Caki2 (cell line): ENCODE measurements at places on chromosomes 7 and 10. TPM values are rescaled to one million over a fixed set of nuclear protein-coding genes. Genes with fewer than 3 reads are reported as not detected.

GRCh38 chr10:10824591-10825148 lies 193.0 kb upstream of the CELF2 start:
- DNase-seq = no peak

GRCh38 chr7:74266191-74266963 lies 12.2 kb upstream of the RFC2 start:
- DNase-seq = no peak

GRCh38 chr7:87216701-87217508 lies 2.6 kb downstream of the TMEM243 start:
- peak; percentile 82 for DNase-seq

DNA sequence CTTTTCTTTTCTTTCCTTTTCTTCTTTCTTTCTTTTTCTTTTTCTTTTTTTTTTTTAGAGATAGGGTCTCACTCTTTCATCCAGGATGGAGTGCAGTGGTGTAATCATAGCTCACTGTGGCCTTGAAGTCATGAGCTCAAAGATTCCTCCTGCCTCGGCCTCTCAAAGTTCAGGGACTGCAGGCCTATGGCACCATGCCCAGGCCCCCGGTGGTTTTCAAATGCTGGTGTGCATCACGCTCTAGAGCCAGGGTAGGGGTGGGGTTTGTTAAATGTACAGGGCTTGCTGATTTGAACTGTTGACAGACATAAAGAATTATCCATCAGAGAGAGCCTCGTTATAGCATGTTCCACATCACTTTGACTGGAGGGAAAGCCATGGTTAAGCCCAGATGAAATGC lies 5.8 kb downstream of the MINDY4 start:
- DNase-seq = no peak

The MOSPD3 gene
- 3.6 and 34.9 TPM in 2 replicates for total RNA-seq

DNA sequence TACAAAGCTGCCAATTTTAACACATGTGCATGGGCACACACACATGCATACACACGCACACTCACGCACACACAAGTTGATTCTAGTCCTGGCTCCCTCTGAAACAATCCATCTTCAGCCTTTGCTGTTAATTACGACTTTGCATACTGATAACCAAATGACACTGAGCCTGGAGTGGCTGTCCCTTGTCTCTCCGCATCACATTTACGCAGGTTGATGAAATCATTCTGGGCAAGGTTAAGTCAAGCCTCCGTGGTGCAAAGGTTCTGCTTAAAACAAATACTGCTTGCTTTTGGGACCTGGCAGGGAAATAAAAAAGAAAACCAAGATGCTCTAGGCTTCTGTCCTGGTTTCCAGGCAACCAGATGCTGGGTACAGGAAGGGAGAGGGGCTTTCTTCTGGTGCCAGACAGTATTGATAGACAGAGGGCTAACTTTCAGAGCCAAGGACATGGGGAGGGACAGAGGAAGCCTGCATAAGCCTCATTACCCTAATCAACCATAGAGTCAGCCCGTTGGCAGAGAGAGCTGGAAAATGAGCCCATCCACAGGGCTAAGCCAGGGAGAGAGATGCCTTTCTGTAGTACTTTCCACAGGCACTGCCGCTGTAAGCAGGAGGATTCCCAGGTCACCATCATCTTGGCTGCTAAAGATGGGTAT lies 233.0 kb downstream of the WDR11 start:
- DNase-seq = no peak

GRCh38 chr10:130054021-130054420 lies 56.6 kb downstream of the C10orf143 start:
- DNase-seq = no peak

GRCh38 chr7:139538881-139539635 lies 15.6 kb downstream of the CLEC2L start:
- DNase-seq = no peak

DNA sequence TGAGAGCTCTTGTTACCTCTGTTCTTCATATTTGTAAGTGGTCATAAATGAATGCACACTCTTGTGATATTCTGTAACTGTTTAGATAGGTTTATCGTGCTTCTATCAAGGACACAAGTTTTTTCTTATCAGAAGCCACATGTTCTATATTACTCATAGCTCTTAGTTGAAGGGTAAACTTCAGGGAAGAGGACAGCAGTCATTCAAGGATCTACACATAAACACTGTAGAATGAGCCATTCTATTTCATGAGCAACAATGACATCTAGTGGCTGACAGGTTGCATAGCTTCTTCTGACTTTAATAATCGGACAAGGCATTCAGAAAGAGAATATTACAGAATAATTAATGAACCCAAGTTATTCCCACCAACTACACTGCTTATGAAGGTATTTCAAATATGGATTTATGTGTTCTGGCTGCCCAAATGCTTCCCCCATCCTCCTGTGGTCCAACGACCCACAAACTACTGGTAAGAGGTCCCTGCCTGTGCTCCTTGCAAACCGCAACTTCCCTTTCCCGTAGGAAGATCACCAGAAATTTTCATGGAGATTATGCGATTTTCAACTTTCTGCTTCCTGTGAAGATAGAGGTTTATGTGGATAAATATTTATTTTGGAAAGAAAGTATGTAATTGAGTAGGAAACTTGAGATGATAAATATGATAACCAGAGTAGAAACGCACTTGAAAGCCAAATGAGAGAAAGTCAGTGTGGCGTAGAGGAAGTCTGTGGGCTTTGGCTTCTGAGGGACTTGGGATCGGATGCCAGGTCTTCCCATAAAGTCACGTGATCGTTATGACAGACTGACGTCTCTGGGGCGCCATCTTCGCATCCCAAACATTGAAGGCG lies 16.8 kb upstream of the ABCB5 start:
- DNase-seq = peak; percentile 58

The GCK gene
- total RNA-seq = not detected in 2 replicates

DNA sequence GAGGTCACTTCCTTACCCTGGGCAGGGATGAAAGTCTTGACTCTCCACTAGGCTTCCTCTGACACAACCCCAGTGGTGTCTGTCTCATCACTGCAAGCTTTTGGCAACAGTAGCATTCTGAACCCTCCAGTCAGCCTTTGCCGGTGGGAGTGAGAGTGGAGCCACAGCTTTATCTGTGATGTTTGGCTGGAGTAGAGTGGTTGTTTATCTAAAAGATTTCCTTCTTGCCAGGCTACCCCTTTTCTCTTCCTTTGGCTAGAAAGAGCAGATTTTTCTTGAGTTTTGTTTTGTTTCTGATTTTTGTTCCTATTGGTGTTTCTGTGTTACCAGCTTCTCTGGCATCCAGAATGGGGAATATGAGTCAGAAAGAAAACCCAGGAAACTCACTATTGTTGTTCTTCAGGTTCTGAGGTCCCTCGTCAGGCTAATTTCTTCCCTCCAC lies 98.9 kb upstream of the KIF5B start:
- no peak for DNase-seq

The LOXL4 gene
- 0.72 and 1.5 TPM in 2 replicates for total RNA-seq

DNA sequence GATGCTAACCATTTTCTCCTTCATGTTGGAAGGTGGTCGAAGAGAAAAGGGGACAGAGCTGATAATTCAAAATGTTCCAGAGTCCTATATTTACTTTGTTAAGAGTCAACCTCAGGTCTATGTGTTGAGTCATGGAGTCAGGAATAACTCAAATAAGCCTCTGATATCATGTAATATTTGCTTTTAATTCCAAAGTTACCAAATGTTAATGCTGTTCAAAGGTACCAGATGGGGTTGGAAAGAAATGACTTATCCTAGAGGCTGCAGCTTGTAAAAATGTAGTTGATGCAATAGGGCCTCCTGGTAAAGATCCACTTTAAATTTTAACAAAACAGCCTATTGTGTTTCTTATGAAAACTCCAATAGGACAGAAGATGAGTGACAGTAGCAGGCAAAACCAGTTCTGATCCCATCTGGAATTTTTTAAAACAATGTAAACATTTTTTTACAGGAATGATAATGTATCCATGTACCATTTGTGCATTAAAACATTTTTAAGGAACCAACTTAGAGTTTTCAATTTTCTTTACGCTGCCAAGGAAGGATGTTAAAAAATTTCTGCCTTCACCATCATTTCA lies 218.2 kb downstream of the ANK3 start:
- DNase-seq = no peak

DNA sequence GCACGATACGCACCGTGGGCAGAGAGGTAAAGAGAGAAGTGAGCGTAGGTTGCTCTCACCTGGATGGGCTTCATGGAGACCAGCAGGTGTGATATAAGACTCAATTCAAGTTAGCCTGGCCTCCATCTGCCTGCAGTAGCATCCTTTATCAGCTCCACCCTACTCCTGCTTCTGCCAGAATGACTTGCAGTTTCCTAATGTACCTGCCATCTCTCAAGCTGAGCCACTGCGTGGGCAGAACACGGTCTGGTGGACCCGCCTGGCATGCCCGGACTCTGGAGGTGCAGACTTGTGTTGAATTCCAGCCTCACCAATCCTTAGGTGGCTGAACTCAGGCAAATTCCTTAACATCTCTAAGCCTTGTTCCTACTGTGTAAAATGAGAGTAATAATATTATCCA lies 64.3 kb downstream of the STEAP1B start:
- DNase-seq = no peak

- DNase-seq = no peak
These were observed 73.0 kb downstream of the ADCY1 start for GRCh38 chr7:45646996-45647825.

The FRMD4A gene
- total RNA-seq = 3.8 and 7.2 TPM in 2 replicates

GRCh38 chr7:137932881-137933269 lies 69.0 kb downstream of the CREB3L2 start:
- no peak for DNase-seq

The WNT8B gene
- not detected in 2 replicates for total RNA-seq

DNA sequence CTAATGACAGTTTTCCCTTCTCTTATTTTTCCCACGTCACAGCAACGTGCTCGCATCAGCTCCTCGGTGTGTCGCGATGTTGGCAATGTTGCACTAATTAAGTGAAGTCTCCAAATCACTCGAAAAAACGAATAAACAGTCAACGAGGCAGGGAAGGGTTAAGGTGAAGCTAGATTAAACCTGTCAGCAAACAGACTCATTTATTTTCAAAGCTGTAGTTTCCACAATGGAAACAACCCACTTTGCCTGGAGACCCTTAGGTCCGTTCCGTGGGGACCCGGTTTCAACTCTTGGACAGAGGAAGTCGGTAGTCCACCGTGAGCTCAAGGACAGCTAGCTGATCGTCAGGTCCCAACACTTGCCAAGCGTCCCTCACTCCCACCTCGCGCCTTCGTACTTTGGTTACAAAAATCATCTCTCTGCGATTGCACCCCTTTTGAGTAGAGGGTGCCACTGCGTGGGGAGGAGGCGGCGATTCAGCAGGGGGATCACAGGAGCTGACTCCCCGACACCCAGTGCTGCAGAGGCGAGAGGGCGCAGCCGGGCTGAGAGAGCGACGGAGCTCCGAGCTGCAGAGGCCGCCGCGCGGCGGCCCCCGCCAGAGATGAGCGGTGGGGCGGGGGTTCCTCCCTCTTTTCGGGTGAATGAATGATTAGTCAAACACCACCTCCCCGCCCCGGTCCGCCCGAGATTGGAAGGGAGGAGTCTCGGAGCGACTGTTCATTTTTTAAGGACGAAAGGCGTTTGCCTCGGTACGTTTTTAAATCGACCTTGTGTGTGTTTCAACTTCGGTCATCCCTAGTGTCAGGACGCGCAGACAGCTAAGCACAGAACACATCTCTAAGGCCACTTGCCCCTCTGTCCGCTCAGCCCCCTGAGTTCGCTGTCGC lies 1.3 kb upstream of the BMPER start:
- DNase-seq = peak; percentile 63

- DNase-seq = no peak
These were observed 2.5 kb downstream of the PARP12 start for GRCh38 chr7:140060243-140060630.

DNA sequence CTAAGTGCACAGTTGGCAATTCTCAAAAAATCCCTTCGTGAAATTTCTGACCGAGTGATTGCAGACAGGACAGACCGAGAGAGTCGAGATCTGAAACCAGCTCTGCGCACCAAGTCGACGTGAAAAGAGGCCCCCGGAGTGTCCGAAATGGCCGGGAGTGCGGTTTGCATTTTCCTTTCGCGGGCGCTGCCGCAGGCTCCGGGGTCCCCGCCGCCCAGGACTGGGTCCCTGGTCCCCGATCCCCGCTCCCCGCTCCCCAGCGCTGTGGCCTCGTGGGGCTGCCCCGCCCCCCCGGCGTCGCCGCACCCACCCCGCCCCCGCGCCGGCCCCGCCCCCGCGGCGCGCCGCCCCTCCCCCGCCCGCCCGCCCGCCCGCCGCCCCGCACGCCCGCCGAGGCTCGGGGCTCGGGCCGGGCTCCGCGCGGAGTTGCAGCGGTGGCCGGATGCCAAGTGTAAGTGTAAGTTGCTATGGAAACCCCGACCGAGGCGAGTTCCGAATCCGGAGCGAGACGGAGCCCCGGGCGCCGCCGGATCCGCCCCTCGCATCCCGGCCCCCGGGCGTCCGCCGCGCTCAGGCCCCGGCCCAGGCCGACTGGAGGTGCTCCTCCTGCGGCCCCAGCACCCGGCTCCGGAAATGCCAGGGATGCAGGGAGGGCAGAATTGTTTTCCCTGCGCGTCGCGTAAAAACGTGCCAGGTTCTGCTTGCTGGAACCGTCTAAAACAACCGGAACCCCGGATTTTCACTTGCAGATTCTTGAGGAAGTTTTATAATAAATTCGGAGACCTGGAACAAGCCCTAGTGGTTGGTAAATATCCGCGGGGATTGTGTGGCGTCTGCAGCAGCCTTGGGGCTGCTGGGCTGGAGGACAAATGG lies 4.6 kb downstream of the BMI1 start:
- DNase-seq = peak; percentile 66

The LIPA gene
- total RNA-seq = 49.8 and 61.0 TPM in 2 replicates

DNA sequence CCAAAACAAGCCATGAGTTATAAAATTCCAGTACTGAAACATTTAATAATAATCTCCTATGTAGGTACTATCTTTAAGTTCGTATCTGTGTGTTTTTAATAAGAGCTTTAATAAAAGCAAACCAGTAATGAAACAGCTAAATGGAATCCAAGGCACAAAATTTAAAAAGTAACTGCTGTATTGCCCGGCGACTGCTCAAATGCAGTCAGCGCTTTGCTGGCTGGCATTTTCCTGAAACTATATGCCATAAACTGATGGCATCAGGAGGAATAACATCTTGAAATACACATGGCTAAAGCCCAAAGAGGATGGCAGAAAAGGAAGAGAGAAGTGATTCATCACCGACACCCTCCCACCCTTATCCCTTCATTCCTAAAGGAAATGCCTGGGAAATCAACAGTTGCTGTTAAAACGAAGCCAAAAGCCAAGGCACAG lies 133.1 kb downstream of the CUBN start:
- DNase-seq = no peak

GRCh38 chr7:120658516-120658915 lies 199.4 kb downstream of the TSPAN12 start:
- no peak for DNase-seq

The GIMAP4 gene
- not detected in 2 replicates for total RNA-seq

The CALML3 gene
- not detected in 2 replicates for total RNA-seq

The CUBN gene
- total RNA-seq = 0.03 and 0.34 TPM in 2 replicates

DNA sequence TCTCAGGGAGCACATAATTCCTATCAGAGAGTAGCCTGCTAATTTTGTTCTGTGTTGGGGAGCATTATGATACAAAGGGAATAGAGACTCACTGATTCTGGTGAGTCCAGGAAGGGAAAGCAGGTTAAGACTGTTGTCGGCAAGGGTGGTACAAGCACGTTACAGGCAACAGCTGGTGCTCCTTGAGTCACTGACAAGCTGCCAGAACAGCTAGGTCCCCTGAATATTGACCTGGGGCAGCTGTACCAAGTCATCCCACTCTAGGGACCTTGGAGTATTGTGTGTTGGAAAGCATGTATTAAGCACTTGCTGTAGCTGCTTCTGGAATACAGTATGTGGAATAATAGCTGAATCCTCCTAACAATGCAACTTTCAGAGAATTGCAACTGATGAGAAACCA lies 37.0 kb upstream of the GLCCI1 start:
- DNase-seq = no peak

GRCh38 chr7:35969066-35969465 lies 168.2 kb downstream of the SEPTIN7 start:
- DNase-seq = no peak
